ENCODE measurements at places on chromosomes 1 and 21.

GRCh38 chr21:30448514-30448913 is 8.4 kb downstream of the KRTAP15-1 start:
- DNase-seq: no peak

DNA sequence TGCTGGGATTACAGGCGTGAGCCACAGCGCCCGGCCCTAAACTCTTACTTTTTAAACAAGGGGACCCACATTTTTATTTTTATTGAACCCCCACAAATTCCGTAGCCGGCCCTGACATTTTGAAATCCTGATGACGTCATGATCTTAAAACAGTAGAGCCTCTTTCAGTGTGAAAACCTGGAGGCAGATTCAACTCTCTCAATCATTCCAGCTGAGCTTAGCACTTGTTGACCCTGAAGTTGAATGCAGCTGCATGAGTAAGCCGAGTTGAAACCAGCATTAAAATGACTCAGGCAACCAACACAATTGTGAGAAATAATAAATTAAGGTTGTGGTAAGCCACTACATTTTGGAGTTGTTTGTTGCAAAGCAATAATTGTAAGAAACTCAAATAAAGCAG is 93.9 kb upstream of the ADGRL4 start:
- no peak for DNase-seq

GRCh38 chr1:201737352-201738060 is 91.5 kb upstream of the IPO9 start:
- no peak for DNase-seq

DNA sequence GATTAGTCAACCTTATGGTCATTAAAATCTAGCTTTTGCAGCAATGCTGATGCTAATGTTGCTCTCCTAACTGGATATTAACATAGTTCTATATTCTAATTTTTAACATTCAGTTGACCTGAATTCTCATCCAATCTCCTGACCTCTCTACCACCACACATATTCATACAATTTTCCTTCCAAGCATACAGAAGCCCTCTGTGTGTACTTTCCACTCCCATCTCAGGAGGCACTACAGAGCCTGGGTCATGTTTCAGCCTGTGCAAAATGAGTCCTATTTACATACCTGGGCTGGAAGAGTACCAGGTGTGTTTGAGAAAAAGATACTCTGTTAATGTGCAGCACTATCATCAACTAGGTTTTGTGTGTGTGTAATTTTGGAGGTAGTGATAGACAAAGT is 486.3 kb downstream of the NEGR1 start:
- no peak for DNase-seq

GRCh38 chr1:6969762-6970161 is 184.5 kb downstream of the CAMTA1 start:
- DNase-seq: no peak

- DNase-seq: no peak
Measured at GRCh38 chr1:89786628-89787214, 34.1 kb upstream of the LRRC8D start.

DNA sequence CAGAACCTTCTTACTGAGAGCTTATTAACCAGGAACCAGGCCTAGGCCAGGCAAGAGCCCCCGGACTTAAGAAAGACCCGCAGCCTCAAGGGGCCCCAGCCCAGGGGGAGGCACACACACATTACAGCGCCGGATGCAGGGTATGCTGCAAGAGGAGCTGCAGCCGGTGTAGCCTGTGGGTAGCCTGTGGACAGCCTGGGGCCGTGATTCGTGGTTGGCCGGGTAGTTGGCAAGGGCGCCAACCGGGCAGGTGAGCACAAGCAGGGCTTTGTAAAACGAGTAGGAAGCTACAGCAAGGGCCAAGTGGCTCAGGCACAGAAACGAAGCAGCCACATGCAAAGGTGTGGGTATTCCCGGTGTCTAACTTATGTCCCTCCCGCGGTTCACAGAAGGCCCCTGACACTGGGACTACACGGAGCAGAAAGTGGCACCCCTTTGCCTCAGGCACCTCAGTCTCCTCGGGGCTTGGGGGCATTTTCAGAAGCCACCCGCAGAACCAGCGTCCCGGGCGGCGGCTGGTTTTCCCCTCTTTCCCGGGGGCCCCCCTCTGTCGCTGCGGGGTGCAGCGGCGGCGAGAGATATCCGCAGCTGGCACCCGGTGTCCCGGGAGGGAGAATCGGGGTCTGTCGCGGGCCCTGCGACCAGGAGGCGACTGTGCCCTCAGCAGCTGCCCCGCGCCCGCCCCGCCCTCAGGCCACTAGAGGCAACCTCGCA is 40.8 kb downstream of the KIAA1614 start:
- no peak for DNase-seq

DNA sequence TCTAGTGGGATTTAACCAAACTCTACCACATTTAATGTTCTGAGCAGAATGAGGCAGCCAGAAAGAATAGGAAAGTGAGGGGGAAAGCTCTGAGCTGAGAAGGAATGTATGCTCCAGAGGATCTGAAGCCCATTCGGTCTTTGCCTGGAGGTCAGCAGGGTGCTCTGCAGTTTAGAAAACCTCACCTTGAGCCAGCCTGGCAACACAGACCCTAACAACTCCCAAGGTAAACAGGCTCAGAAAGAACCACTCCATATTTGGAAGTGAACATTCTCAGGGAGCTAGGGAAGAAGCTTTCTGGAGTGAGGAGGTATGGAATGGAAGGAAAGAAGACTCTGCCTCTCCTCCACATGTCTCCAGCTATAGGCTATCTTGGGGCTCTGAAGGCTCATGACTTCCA is 398.8 kb downstream of the SEC16B start:
- no peak for DNase-seq

GRCh38 chr1:41497056-41497440 is 12.6 kb upstream of the EDN2 start:
- DNase-seq: no peak

DNA sequence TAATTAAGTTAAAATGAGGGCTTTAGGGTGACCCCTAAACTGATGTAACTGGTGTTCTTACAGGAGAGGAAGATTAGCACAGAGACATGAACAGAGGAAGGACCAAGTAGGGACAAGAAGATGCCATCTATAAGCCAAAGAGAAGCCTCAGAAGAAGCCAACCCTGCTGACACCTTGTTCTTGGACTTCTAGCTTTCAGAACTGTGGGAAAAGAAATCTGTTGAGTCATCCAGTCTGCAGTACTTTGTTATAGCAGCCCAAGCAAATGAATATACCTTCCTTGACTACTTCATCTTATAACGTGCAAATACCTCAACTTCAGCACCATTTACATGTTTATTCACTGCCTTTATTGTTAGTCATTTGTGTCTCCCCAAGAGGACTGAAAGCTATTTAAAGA is 3.4 kb downstream of the ZBTB21 start:
- DNase-seq: no peak

GRCh38 chr1:19385221-19385620 is 73.1 kb downstream of the SLC66A1 start:
- DNase-seq: no peak

- no peak for DNase-seq
Measured at GRCh38 chr1:228474507-228474906, 12.7 kb upstream of the RNF187 start.

GRCh38 chr1:9039761-9040658 is 13.8 kb upstream of the SLC2A7 start:
- no peak for DNase-seq

GRCh38 chr1:86713477-86713876 is 9.1 kb downstream of the SH3GLB1 start:
- no peak for DNase-seq

DNA sequence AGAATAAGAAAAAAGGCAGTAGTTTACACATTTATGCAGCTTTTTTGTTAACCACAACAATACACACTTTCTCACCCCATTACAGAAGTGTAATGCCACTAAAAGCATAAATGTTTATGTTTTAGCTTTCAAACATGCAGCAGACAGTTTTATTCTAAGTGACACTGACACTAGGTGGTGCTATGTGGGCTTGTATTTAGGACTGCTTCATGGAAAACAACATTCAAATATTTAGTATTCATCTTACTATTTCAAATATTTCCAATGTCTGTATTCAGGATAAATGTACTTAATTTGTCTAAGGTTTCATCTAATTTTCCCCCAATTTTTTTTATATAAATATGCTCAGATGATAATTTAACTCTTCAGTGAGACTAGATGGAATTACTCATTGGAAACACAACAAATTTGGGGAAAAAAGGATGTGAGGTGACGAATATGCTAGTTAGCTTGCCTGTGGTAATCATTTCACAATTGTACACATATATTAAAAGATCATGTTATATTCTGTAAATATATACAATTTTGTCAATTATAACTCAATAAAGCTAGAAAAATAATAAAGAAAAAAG is 71.4 kb downstream of the USP1 start:
- no peak for DNase-seq

DNA sequence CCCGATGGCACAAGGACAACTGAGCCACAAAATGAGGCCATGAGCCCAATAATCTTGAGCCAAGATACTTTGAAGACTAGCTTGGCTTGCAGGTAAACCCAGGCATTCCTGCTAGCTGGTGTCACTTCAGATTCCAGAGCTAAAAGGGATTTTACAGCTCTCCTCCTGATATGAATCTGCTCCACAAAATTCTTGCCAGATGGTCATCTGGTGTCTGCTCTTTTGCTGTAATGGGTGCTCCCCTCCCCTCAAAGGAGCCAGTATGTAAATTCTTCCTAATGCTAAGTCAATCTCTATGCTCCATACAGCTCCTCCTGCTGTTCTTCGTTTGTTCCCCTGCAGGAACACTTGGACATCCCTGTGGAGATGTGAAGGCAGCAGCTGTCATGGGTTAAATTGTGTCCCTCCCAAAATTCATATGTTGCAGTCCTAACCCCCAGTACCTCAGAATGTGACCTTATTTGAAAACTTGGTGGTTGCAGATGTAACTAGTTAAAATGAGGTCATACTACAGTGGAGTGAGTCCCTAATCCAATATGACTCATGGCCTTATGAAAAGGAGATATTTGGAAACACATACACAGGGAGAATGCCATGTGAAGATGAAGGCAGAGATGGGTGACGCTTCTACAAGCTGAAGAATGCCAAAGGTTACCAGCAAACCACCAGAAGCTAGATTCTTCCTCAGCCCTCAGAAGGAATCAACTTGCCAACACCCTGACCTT is 180.6 kb upstream of the PALMD start:
- DNase-seq: no peak

- no peak for DNase-seq
Measured at GRCh38 chr1:6864166-6864565, 78.9 kb downstream of the CAMTA1 start.

DNA sequence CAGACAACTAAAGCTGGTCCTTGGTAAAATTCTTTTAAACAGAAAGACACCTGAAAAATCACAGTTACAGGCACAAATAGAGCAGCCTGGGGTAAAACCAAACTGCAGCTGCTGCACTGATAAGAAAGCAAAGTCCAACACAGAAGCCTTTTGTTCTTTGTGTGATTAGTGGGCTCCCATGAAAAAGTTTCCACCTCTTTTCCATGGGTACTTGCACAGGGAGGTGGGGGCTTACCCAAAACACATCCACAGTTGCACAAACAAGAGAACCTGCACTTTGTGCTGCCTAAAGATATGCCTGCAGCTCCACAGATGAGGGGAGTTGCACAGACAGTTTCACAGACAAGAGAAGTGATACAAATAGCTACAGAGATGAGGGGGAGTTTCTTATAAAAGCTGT is 106.7 kb upstream of the SLC5A9 start:
- no peak for DNase-seq

DNA sequence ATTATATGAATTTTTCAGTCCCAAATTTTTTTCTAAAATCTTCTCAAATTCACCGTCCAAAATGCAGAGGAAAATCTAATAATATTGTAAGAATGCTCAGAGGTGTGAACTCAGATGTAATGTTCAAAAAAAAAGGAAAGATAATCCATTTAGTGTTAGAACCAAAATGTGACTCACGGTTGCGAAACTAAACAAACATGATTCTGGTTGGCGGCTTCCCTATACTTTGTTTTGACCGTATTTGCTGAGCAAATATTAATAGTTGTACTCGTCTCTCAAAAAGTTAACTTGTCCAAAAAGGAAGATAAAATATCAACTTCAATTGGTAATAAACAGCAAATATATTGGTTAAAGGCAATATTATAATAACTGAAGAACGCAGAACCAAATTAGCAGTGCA is 34.4 kb downstream of the ZSWIM5 start:
- DNase-seq: no peak

DNA sequence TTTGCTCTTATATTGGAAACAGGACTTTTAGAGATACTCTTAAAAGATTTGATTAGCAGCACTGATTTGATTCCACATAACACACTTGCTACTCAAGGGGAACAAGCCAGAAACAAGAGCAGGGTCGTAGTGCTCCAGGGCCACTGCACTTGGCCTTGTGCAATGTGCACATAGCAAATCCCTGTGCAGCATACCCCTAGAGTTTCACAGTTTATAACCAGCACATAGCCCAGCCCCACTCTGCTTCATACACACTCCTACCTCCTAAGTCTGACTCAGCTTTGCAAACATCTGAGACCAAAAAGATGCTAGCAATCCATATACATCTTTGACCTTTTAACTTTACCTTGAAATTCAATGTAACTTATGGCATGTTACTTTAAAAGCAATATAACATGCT is 157.6 kb downstream of the VAV3 start:
- DNase-seq: no peak

GRCh38 chr1:175269151-175269550 is 76.6 kb upstream of the KIAA0040 start:
- DNase-seq: no peak

GRCh38 chr1:184865831-184866230 is 108.5 kb downstream of the NIBAN1 start:
- no peak for DNase-seq

DNA sequence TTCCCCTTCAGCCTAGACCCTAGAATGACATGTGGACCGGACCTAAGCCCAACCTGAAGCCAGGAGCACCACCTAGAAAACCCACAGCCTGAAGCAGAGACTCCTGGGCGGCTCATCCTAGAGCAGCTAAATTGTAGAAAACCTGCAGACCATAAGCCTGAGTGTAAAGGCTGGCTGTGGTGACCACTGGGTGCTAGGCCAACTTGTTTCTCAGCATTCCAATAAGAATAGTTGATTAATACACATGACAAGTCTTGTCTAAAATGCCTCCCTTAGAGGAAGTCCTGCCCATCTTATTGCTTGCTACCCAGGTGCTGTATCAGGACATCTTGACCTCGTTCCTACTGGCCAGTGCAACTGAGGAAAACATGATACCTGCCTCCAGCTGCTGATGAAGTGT is 23.3 kb upstream of the CASQ2 start:
- DNase-seq: no peak

GRCh38 chr1:156961709-156962108 is 41.3 kb downstream of the LRRC71 start:
- no peak for DNase-seq

GRCh38 chr1:52558941-52559340 is 6.0 kb upstream of the TUT4 start:
- DNase-seq: no peak

DNA sequence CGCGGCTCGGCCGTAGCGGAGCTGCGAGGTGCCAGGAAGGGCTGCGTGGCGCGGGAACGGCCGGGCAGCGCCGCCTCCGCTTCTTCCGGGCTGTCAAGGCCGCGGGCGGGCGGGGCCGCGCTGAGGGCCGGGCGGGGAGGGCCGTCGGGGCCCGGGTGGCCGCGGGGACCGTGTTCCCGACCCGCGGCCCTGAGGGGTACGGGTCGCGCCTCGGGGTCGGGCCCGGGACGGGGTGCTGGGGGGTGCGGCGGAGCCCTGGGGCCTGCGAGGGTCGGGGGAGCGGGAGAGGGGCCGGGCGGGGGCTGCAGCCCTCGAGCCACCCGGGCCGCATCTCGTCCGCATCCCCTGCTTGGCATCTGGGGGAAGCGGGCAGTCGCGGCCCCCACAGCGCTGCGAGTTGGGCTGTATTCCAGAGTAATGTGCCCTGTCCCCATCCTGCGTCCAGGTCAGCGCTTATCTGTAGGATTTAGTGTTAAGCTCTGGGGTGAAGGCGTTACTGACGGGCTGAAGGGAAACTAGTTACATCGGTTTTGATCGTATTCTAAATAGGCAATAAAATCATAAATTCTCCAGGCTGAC is 379 bp downstream of the RER1 start:
- no peak for DNase-seq
